ENCODE measurements at places on chromosomes 5 and 9.
A peak's percentile ranks its signal among the peaks of the same experiment; 100 is the strongest.

DNA sequence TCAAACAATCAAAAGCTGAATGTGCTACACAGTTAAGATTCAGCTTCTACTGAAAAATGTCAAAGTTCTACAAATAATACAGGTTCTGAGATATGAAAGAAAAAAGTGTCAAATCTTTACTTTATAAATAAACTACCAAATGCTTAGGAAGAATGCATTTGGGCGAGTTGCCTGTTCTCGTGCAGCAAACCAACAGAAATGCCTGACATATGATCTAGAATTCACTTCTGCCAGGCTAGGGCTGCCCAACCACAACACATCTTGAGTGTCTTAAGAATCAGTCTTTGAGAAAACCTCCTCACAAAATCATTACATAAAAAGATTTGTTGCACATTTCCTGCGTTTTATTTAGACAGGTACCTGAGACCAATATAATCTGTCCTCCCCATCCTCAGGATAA is 42.2 kb downstream of the ANKH start:
- DNase-seq = no peak

- no peak for DNase-seq
Observed at GRCh38 chr5:112346411-112347044, 72.5 kb downstream of the EPB41L4A start.

DNA sequence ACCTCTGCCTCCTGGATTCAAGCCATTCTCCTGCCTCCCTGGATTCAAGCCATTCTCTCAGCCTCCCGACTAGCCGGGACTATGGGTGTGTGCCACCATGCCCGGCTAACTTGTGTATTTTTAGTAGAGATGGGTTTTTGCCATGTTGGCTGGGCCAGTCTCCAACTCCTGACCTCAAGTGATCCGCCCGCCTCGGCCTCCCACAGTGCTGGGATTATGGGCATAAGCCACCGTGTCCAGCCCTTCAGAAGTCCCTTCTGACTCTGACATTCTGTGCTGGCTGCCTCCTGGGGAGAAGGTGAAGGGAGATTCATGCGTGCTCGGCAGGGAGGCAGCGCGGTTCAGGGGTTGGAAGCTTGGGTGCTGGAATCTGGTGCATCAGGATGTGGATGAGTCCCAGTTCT is 28.8 kb downstream of the PRRX2 start:
- no peak for DNase-seq

DNA sequence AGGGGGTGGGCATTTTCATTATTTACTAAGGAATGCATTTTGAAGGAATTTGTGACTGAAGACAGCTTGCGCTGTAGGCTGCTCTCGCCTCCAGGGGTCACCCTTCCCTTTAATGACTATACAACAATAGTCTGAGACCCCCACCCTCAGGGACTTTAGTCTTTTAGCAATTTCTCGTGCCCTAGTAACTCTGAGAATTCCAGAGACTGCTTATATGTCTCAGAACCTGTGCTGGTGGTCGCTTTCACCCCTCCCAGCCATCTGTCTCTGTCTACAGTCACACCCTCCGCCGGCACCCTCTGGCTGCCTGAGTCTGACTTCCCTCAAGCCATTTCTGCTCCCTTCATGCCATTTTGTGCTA is 671.4 kb downstream of the NR2F1-AS1 start:
- no peak for DNase-seq

DNA sequence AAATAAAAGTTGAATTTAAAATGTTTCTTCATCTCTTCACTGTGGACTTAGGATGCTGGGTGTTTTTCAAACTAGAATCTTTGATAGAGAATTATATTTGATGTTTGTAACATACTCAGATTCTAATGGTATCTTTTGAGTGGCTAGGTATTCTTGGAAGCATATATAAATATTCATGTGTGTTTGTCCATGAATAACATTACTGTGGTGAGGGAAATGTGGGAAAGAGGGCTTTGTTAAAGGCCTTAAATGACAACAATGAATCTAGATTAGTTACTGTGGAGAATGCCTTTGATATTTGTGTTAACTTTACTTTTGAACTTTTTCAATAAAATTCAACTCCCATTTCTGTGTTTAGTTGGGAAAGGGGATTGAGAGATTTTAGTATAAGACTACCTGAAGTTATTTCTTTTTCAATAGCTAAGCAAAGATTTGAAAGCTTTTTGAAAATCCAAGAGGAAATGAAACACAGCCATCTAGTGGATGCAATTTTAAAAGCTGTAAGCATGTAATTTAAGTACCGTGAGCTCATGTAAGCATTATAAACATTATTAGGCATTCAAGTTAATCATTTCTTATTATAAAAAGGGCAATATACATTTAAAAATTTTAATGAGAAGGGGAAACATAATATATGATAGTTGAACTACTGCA is 69.6 kb downstream of the CCDC171 start:
- no peak for DNase-seq

DNA sequence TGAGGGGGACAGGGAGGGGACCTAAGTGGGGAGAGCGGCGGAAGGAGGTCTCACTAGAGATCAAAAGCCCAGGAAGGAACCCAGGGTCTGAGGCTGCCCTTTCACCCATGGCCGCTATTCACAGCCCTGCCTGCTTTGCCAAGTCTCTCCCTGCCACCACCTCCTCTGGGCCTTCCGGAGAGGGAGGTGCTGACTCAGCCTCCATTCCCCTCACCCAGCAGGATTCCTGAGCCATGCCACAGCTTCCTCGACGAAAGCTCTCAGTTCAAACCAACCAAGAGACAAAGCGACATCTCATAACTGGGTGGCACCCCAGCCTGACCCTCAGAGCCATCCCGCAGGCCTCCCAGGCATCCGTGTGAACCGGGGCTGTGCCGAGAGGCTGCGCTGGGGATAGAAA is 36.7 kb downstream of the PAX5 start:
- no peak for DNase-seq

DNA sequence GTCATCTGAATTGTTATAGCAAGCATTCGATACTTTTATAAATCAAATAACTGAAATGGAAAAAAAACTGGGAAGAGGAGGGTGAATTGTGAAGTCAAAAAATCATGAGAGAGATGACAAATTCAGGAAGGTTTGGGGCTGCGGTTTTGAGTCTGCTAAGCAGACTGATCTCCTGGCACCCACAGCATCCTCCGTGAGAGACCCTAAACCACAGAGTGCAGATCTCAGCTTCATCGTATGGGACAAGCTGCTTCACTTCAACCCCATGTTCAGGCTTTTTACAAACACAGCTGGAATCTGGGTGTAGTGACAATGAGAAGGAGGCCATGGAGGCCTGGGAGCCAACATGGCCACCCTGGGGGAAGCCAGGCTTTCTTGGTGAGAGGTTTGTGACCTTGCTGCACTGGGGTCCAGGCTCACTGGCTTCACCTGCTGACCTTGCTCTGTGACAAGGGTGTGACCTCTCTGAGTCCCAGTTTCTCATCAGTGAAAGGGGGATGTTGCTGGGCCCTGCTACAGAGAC is 19.4 kb downstream of the USP20 start:
- DNase-seq = no peak

DNA sequence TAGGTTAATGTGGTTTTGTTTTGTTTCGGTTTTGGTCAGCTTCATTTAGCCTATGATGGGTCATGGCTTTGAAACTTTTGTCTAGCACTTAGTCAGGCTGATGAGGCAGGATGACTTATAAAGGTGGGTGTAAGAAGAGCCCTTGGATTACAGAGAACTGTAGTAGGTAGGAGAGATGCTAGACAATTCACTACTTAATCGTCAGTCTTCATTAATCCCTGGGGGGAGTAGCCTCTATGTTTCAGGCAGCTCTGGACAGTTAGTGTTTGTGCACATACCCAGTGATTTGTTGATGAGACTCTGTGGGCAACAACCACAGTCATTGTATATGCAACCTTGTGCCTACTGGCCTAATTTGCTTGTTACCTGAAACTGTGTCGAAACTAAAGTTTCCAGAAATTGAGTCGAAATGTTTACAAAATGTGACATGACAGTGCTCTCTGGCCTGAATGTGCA is 113.3 kb downstream of the MTREX start:
- DNase-seq = no peak

DNA sequence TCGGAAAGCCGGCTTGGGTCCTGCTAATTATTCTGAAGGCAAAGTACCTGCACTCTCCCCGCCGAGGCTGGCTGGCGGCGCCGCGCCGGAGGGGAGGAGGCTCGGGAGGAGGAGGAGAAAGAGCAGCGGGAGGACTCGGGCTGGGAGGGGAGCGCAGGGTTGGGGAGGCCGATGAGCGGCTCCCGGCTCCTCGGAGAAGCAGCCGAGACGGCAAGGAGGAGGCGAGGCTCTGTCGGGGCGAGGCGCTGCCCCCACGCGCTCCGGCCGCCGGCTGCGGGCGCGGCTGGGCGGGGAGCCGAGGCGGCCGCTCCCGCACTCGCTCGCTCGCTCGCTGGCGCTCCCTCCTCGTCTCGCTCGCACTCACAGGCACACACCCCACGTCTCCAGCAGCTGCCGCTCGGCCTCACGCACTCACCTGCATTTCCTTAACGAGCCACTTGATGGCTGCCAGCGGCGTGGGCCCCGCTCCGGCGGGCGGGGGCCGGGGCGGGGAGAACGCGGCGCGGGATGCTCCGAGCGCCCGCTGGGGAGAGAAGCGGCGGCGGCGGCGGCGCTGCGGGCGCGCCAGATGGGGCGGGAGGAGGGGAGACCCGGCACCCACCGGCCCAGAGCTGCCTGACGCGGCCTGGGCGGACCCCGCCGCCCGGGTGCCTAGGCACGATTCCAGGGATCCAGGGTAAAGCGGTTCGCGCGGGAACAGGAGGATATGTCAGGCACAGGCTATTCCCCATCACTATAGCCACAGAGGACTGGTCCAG is at the start of gene PTPRD:
PTPRD (minus strand) TSS at position 362 of the 758 bp plus-strand sequence.
- DNase-seq = no peak

DNA sequence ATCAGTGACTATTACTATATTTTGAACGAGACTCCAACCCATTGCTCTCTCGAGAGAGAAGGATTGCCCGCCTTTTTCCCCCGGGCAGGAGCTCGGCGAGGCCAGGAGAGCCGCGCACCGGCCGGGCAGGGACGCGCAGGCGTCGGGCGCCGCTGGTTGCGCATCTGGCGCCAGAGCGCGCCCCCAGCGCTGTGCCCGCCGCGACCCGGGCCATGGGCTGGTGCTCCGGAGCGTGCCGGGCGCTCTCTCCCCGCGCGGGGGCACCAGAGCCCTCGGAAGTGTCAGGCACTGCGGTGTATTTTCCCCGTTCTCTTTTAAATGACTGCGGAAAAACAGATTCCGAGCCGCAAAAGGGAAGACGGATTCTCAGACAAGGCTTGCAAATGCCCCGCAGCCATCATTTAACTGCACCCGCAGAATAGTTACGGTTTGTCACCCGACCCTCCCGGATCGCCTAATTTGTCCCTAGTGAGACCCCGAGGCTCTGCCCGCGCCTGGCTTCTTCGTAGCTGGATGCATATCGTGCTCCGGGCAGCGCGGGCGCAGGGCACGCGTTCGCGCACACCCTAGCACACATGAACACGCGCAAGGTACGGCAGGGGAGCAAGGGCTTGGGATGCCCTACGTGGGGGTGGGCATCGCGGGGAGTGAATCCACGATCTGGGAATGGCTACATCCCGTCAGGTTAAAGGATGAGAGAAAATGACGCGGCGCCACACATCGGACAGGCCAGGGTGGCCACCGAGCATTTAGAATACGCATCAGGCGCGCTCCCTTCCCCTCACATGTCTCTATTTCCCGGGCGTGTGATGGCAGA is 1.1 kb upstream of the NTRK2 start:
- no peak for DNase-seq

DNA sequence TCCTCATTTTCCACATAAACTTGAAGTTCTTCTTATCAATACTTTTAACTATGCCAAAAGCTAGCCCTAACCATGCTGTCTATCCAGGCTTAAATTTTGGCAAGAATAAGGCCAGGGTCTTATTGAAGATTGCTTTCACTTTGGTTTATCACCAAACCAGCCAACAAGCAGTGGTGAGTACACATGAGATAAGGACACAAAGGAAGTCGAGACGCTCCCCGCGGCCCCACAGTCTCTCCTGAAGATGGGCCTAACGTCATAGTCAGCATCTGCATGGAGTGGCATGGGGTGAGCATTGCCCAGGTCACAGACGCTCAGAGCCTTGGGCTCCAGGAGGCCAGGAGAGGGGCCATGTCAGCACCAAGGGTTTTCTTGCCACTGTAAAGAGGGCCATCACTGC is 80.3 kb downstream of the ATPSCKMT start:
- DNase-seq = no peak

GRCh38 chr5:95673081-95673480 is 9.7 kb downstream of the SPATA9 start:
- DNase-seq = no peak

GRCh38 chr9:136192289-136193126 is 12.4 kb downstream of the LHX3 start:
- DNase-seq = no peak

- no peak for DNase-seq
Observed at GRCh38 chr9:1429297-1429696, 379.1 kb downstream of the DMRT2 start.

DNA sequence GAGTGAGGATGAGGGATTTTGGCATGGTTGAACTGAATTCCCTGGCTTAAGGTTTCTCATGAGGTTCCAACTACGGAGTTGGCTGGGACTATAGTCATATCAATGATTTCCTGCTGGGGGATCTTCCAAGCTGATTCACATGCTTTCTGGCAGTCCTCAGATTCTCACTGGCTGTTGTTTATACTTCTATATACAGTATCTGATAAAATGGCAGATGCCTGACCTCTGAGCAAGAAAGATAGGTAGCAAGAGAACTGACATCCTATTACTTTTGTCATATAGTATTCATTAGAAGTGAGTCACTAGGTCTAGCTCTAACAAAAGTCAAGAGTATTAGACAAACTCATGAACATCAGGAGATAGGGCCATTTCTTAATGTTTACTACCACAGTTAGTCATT is 440.9 kb upstream of the EDIL3 start:
- DNase-seq = no peak

GRCh38 chr5:174733091-174733690 is 8.8 kb downstream of the MSX2 start:
- DNase-seq = no peak

GRCh38 chr5:163758283-163758711 is 252.9 kb downstream of the MAT2B start:
- no peak for DNase-seq

DNA sequence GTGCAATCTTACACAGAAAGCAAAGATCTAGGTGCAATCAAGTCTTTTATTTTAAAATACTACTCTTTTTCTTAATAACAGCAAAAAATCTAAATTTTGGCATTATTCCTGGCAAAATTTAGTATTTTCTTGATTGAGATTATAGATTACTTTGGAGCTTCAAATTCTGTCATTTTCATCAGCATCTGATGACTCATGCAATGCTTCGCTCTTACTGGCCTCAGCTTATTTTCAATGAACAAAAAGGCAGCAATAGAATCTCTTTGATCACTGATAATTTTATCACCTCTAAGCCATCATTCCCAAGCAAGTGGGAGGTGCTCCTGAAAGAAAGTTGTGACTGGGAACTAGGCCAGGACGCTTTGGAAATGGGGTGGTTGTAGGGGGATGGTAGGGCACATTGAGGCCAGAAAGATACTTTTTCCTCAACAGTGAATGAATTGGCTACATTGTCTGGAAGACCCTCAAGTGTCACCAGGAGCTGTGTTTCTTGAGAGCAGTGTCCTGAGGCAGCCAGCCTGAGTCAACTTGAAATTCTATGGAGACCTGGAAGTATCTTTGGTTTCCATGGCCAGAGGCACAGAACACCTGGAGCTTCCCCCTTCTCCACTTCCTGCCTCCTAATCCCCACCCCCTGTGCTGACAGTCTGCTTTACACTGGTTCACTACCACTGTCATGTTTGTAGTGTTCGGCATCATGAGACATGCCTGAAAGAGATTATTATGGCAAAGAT is 46.9 kb upstream of the APC start:
- no peak for DNase-seq

GRCh38 chr5:78727786-78728761 is 79.5 kb upstream of the LHFPL2 start:
- no peak for DNase-seq

GRCh38 chr9:91150998-91151717 is 210.6 kb downstream of the AUH start:
- DNase-seq = peak; percentile 70

Data from SIG-M5 (cell line).